ENCODE measurements at places on chromosomes 2 and 18. TPM values are rescaled to one million over a fixed set of nuclear protein-coding genes. Genes with fewer than 3 reads are reported as not detected.
A peak's percentile ranks its signal among the peaks of the same experiment; 100 is the strongest.

Gene UGT1A5
- not detected for total RNA-seq

Gene QPCT
- 8.8 TPM for total RNA-seq

Gene RPRM
- not detected for total RNA-seq

Gene POTEI
- 0.87 TPM for total RNA-seq

Gene DNAJB2
- 30.9 TPM for total RNA-seq

Gene PGAP1
- 22.4 TPM for total RNA-seq

Gene GKN1
- not detected for total RNA-seq

Gene CDK15
- total RNA-seq: not detected

Gene ALPP
- total RNA-seq: not detected

Gene WNT10A
- total RNA-seq: 2.9 TPM

Gene STARD6
- not detected for total RNA-seq

DNA sequence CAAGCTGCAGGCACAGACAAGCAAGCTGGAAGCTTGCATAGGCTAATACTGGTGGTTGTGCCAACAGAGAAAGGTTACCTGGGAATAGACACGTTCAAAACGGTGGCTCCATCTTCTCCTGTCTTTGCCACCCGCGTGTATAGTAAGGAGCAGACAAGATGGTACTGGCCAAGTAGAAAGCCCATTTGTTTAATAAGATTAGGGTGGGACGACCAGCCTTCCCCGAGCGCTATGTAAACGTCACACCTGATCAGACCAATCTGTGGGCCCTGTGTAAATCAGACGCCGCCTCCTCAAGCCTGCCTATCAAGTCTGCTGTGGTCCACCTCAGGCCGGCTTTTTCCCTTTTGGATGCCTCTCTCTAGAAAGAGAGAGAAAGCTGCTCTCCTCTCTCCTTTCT, 189.2 kb downstream of the LAMA1 start:
- DNase-seq: peak; percentile 15
- H3K36me3 ChIP-seq: no peaks in the 10 kb centered on the region
- no peaks in the 10 kb centered on the region for H3K27me3 ChIP-seq
- no peaks in the 10 kb centered on the region for H3K4me1 ChIP-seq

- H3K36me3 ChIP-seq: peaks cover 21% of the 10 kb centered on the region
- no peak for DNase-seq
Observed at GRCh38 chr2:161238265-161238559, 70.0 kb upstream of the PSMD14 start.

GRCh38 chr2:235054475-235054874, 102.7 kb downstream of the SH3BP4 start:
- H3K36me3 ChIP-seq: no peaks in the 10 kb centered on the region
- no peak overlapping the region for H3K4me3 ChIP-seq
- H3K4me1 ChIP-seq: no peaks in the 10 kb centered on the region
- DNase-seq: no peak

DNA sequence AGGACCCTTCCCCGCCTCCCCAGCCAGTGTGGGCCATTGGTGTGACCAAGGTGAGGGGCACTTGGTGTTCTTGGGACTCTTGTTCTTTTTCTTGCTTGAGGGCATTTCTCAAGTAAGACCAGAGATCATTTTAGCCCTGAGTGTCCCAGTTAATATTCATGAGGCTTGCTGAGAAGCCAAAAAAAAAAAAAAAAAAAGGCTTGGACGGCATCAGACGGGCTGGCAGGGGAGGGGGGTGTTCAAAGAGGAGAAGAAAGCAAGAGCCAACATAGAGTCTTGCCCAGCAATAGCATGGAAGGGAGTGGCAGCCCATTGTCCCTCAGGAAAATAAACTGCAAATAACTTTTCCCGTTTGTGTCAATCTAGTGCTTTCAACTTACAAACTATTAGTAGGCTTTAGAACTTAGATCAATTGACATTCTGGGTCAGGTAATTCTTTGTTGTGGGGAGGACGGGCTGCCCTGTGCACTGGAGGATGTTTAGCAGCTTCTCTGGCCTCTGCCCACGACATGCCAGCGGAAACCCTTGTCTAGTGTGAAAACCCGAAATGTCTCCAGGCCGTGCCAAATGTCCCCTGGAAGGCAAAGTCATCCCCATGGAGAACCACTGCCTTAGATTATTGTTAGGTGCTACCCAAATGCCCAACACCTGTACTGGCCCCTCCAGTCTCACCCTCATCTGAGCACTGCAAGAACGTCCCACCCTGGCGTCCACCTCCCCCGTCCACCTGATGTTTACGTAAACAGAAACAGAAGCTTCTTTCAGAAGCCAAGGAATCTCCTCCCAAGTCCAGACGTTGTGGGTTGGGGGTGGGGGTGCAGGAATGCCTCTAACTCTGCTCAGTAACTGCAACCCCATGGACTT, 163.4 kb downstream of the BCL2 start:
- H3K36me3 ChIP-seq: no peaks in the 10 kb centered on the region
- peak; percentile 78 for DNase-seq
- no peaks in the 10 kb centered on the region for H3K27me3 ChIP-seq

GRCh38 chr18:11983592-11983991, 2.3 kb downstream of the IMPA2 start:
- no peak for DNase-seq
- no peak overlapping the region for H3K4me3 ChIP-seq
- no peaks in the 10 kb centered on the region for H3K36me3 ChIP-seq

GRCh38 chr2:148006249-148007007, 14.1 kb downstream of the ORC4 start:
- no peaks in the 10 kb centered on the region for H3K4me1 ChIP-seq
- H3K4me3 ChIP-seq: no peak overlapping the region
- H3K27me3 ChIP-seq: no peaks in the 10 kb centered on the region
- no peak for DNase-seq
- H3K36me3 ChIP-seq: peaks cover 26% of the 10 kb centered on the region
- H3K27ac ChIP-seq: no peak overlapping the region

- no peaks in the 10 kb centered on the region for H3K27me3 ChIP-seq
- no peak overlapping the region for H3K27ac ChIP-seq
- H3K36me3 ChIP-seq: no peaks in the 10 kb centered on the region
- H3K4me3 ChIP-seq: no peak overlapping the region
- no peaks in the 10 kb centered on the region for H3K4me1 ChIP-seq
Observed at GRCh38 chr2:28362991-28363521, 29.6 kb upstream of the FOSL2 start.

GRCh38 chr2:2569306-2569705, 238.2 kb upstream of the MYT1L start:
- no peak overlapping the region for H3K27ac ChIP-seq
- H3K36me3 ChIP-seq: no peaks in the 10 kb centered on the region
- H3K27me3 ChIP-seq: no peaks in the 10 kb centered on the region
- H3K4me1 ChIP-seq: no peaks in the 10 kb centered on the region
- no peak overlapping the region for H3K4me3 ChIP-seq

GRCh38 chr2:22270341-22270740, 1114.6 kb upstream of the KLHL29 start:
- no peaks in the 10 kb centered on the region for H3K27me3 ChIP-seq
- no peak overlapping the region for H3K27ac ChIP-seq
- no peak overlapping the region for H3K4me3 ChIP-seq
- no peaks in the 10 kb centered on the region for H3K4me1 ChIP-seq

- no peaks in the 10 kb centered on the region for H3K27me3 ChIP-seq
- no peaks in the 10 kb centered on the region for H3K4me1 ChIP-seq
- DNase-seq: no peak
- no peak overlapping the region for H3K27ac ChIP-seq
- H3K4me3 ChIP-seq: no peak overlapping the region
Observed at GRCh38 chr18:75592527-75592926, 165.0 kb upstream of the SMIM21 start.

All from Karpas-422 (cell line).